ENCODE measurements at places on chromosomes 13 and 19.

DNA sequence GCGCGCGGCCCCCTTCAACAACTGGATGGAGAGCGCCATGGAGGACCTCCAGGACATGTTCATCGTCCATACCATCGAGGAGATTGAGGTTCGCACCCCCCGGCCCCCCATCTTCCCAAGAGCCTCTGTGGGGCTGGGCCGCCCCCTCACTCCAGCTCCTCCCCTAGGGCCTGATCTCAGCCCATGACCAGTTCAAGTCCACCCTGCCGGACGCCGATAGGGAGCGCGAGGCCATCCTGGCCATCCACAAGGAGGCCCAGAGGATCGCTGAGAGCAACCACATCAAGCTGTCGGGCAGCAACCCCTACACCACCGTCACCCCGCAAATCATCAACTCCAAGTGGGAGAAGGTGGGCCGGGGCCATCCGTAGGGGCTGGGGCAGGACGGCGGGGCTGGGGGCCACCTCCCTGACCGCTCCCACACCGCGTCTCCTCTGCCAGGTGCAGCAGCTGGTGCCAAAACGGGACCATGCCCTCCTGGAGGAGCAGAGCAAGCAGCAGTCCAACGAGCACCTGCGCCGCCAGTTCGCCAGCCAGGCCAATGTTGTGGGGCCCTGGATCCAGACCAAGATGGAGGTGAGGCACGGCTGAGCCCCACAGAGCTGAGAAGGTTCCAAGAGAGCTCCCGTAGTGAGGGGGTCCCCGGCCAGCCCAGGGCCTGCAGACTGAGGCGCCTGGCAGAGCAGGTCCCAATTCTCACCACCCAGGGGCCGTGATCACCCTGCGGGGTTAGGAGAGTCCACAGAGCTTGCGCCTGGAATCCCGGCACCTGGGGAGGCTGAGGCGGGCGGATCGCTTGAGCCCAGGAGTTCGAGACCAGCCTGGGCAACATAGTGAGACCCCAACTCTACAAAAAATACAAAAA is 20.1 kb downstream of the CAPN12 start:
- DNase-seq = no peak

GRCh38 chr19:41431426-41432386 is 4.5 kb upstream of the B3GNT8 start:
- no peak for DNase-seq

DNA sequence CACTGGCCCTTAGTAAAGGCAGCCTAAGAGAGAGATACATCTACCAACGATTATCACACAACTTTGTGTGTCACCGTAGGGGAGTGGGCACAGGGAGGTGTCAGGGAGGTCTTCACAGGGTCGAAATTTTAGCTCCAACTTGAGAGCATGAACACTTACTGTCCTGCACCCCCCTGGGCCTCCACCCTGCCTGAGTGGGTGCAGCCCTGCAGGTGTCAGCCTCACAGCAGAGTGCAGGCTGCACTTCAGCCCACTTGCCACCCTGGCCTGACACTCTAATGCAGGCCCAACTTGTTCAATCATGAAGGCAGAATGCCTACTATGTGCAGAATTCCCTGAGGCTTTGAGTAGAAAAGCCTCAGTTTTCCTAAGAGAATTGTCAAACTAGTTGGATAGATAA is 4.0 kb upstream of the SMAD9 start:
- DNase-seq = no peak

DNA sequence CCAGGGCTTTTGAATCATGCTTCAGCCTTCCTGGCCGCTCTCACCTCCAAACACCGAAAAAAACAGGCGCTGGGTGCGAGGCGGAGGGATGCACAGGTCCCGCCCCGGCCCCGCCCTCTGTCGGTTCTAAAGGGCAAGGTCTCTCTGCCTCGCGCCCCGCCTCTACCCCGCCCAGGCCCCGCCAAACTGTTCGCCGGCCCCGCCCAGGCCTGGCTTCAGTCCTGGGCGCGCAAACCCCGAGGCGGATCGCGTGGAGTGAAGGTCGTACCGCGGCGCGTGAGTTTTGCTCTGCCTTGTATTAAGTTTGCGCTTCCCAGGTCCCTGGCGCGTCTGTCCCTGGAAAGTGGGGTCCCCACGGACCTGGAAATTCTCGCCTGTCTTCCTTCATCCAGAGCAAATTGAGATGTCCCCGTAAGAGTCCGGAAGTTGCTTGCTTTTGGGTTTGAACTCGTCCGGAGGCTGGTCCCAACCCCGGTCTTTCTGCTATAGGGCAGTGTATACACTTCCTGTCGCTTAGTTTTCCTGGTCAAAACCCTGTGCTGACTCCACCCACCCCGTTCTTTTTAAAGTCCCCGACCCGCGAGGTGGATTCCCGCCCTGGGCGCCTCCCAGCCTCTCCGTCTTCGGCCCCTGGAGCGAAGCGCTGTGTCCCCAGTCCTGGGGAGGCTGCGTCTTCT is 8.4 kb downstream of the ZNF808 start:
- peak; percentile 63 for DNase-seq

DNA sequence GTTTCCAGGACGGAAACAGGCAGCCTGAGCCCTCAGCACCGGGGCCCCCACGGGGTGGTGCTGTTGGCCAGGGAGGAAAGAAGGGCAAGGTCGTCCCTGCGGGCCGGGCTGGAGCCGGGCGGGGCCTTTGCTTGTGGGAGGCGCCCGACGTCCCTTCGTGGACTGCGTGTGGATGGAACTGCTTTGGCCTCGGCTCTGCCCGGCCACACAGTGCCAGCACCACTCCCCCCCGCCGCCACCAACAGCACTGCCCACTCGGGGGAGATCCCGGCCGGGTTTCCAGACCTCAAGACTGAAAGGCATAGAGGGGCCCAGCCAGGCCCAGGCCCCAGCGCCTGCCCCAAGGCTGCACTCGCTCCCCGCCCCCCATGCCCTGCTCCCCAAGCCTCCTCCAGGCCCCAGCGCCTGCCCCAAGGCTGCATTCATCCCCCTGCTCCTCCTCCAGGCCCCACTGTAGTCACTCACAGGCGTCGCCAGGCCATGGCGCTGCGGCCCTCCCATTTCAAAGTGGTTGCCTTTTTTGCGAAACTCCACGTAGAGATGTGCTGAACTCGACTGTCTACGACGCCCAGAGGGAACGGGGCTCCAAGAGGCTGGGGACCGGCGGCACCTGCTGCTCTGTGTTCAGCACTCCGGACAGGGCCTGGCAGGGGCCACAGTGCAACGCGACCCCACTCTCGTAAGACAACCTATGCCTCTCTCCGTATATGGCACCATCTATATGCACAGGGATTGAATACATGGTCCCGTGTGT is 22.5 kb downstream of the C13orf46 start:
- DNase-seq = peak; percentile 23

DNA sequence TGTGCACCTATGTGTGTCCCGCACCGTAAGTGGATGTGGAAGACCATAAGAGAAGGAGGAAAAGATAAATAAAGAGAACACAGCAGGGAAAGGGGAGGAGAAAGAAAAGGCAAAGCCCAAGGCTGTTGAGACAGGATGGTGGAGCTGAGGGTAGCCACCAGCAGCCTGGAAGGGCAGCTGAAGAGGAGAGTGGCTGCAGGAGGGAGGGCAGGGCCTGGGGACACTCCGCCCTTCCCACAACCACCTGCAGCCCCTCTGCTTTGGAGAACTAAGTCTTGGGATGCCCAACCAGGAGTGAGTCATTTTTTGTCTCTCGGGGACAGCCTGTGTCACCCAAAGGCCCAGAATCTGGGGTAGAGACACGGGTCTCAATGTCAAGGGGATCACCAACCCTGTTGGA is 26.4 kb upstream of the CCNE1 start:
- DNase-seq = no peak

- DNase-seq = no peak
Observed at GRCh38 chr19:13930402-13930801, 7.8 kb downstream of the PODNL1 start.

- DNase-seq = no peak
Observed at GRCh38 chr13:52158629-52159158, 703 bp downstream of the NEK3 start.

- DNase-seq = no peak
Observed at GRCh38 chr13:96900986-96901385, 93.3 kb downstream of the OXGR1 start.

DNA sequence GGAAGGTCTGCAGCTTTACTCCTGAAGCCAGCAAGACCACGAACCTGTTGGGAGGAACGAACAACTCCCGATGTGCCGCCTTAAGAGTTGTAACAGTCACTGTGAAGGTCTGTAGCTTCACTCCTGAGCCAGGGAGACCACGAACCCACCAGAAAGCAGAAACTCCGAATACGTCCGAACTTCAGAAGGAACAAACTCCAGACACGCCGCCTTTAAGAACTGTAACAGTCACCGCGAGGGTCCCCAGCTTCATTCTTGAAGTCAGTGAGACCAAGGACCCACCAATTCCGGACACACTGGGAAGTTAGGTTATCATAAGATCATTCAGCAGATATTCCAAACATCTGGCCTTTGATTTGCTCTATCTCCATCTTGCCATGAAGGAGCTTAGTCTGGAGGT is 1623.0 kb downstream of the SLITRK1 start:
- DNase-seq = no peak

DNA sequence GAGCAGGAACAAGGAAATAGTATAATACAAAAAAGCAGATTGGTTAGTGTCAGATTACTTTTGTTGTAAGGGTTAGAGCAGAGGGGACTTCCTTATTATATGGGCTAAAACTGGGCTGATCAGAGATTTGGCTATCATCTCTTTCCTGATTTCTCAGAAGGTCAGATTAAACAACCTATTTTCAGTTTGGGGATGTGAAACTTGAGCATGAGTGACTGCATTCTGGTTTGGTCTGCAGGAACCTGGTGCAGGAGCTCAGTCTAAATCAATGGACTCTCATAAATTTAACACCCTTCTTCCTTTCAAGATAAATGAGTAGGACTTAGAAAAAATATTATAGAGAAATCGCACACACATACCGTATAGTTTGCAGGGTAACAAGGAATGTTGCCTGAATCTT is 12.9 kb upstream of the RFXAP start:
- DNase-seq = no peak

DNA sequence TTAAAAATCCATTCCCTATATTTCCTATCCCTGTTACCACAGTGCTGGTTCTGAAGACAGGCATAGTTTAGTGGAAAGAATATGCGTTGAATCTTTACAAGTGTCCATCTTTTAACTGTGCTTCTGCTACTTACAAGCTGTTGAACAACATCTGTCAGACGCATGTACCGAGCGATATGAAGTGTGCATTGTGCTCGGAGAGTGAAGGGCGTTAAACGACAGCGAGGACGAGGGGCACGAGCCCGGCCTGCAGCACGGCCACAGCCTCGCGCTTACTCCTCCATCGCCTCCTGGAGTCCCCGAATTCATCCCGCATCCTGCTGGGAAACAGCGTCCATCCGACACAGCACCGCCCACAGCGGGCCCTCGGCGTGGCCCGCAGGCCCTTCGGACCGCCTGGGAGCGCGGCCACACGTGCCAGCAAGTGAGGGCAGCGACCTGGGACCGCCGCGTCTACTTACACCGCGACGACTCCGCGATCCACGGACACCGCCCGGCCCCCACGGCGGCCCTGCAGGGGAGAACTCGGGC is 514 bp downstream of the PCID2 start:
- DNase-seq = no peak

GRCh38 chr13:21121616-21122015 is 54.7 kb downstream of the SKA3 start:
- DNase-seq = no peak

DNA sequence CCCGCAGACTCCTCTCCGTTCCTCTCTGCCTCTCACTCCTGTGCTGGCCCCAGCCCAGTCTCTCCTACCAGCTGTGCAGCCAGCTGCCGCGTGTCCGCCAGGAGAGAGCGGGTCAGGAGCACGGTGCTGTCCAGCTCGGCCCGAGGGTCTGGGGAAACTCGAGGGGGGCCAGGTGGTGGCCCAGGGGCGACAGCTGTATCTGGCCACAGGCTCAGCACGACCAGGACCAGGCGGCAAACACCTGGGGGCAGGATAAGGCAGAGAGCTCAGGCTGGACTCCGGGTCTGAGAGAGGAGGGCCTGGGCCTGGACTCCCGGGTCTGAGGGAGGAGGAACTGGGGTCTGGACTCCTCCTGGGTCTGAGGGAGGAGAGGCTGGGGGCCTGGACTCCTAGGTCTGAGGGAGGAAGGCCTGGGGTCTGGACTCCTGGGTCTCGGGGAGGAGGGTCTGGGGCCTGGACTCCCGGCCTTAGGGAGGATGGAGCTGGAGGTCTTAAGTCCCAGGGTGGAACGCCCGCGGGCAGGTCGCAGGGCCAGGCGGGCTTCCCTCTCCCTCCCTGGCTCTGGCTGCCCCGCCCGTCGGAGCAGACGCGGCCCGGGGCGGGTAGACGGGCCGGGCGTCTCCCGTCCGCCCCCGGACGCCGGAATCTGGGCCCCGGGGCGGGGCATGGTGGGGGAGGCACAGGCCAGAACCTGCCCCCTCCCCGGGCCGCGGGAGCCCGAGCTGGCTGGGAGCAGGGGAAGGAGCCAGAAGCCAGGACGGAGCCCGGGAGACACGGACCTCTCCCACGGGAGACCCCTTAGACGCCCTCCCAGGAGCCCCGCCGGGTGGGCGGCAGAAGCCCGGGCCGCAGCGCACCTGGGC is 1.3 kb downstream of the IL11 start:
- DNase-seq = no peak

GRCh38 chr13:59409634-59410200 is 754.0 kb downstream of the DIAPH3 start:
- DNase-seq = no peak

DNA sequence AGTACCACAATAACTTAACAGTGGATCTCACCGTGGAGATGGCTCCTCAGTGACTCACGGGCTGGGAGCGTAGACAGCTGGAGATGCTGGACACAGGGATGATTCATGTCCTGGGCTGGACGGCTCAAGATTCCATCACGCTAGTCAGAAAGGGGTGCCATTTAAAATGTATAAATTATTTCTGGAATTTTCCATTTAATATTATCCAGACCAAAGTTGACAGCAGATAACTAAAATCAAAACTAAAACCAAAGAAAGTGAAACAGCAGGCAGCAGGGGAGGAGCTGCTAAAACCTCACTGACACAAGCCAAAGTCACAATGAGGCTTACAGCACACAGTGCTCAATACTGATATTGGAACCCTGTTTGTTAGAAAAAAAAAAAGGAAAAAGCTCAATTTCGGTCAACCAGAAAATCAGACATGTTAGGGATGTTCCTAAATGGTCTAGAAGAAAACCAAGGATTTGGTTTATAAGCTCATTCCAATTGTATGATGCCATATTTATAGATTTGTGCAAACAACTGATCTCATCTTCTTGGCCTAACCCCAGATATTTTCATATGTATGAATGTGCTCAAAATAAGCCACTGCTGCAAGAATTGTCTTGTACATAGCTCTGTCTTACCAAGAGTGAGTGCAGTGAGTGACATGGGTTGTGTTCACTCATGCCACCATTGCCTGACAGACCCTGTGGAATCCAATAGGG is 111.8 kb downstream of the SACS start:
- no peak for DNase-seq

DNA sequence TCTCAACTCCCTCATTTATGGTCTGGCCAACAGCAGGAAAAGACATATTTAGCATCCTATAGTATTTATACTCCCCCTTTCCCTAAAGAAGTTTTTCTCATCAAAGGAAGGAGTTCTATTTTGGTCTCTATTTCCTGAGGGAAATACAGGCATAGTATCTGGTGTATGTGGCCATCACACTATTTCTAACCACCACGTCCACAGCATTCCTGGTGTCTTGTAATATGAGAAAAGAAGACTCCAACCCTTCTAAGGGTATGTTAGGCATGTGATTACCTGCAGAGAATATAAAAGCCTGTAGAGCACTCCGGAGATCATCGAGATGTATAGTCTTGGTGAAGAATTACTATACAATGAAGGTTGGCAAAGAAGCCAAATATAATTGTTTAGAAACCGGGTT is 137.4 kb downstream of the VWA8 start:
- DNase-seq = no peak

Measured in right renal pelvis (tissue), 4 donors.